ENCODE measurements at places on chromosomes 2 and 18.

GRCh38 chr18:36559149-36559857 is 261.8 kb downstream of the FHOD3 start:
- no peak for DNase-seq

GRCh38 chr2:16166327-16166981 is 226.1 kb downstream of the MYCN start:
- DNase-seq, result no peak

DNA sequence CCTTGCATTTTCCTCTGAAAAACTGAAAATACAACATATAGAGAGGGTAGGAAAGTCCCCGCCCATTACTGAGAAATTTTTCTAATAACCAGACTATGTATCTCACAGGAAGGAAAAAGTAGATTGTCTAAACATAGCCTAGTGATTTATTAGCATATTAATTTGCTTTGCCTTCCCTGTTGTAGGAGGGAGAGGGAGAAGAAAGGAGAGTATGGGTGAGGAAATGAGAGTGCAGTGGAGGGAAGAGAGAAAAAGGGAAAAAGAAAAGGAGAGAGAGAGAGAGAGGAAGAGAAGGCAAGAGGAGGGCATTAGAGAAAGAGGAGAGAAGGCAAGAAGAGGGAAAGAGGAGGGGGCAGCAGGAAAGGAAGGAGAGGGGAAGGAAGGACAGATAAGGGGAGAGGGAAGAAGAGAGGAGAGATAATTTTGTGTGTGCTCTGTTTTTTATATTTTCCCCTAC is 3.6 kb upstream of the KYNU start:
- DNase-seq, result no peak

- no peak for DNase-seq
Measured at GRCh38 chr2:160703648-160704585, 210.3 kb upstream of the RBMS1 start.

GRCh38 chr2:128684523-128684922 is 365.9 kb upstream of the HS6ST1 start:
- no peak for DNase-seq

DNA sequence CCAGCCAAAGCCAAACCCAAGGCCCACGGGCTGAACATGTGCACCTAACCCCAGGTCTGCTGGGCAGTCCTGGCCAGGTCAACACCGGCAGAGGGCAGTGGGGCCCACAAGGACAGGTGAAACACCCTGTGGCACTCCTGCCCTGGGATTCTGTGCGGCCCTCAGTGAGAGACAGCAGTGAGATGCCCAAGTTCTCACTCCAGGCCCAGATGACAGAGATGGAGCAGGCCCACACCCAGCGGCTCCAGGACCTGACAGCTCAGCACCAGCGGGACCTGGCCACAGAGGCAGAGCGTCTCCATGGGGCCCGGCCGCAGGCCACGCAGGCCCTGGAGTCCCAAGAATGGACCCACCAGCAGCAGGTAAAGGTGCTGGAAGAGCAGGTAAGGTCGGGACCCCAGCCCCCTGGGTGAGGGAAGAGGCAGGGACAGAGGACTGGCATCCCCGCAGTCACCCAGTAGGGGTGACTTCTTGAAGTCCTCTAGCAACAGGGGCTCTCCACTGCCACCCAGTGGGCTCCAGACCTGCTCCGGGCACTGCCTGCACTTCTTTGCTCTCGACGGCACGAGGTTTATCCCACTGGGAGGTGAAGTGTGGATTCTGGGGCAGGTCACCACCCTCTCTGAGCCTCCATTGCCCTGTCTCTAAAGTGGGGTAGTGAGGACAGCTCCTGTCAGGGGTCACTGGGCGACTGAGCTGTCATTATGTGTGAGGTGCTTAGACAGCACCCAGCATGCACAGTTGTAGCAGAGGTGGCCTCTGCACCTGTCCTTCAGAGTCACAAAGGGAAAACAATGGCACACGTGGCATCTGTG is 8.8 kb upstream of the SNED1 start:
- no peak for DNase-seq

GRCh38 chr18:48887905-48888772 is 62.6 kb downstream of the SMAD7 start:
- no peak for DNase-seq

- no peak for DNase-seq
Measured at GRCh38 chr2:203685081-203685621, 21.3 kb upstream of the CD28 start.

DNA sequence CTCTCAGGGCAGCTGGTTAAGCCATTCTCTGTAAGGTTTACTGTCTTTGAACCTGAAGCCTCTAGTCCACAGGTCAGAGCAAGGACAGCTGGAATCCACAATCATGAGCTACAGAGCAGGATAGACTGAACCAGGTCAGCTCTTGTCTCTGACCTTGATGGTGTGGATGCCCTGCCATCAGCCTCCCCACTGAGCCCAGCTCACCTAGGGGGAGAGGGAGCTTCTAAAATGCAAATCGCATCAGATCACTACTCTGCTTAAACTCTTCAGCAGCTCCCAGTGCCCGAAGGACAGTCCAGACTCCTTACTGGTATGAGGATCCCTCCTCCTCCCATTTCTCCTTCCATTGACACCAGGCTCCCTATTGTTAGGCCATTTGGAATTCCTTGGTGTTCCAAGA is 255.3 kb upstream of the CCDC68 start:
- DNase-seq, result no peak

GRCh38 chr2:12110074-12110473 is 363.6 kb downstream of the LPIN1 start:
- no peak for DNase-seq

DNA sequence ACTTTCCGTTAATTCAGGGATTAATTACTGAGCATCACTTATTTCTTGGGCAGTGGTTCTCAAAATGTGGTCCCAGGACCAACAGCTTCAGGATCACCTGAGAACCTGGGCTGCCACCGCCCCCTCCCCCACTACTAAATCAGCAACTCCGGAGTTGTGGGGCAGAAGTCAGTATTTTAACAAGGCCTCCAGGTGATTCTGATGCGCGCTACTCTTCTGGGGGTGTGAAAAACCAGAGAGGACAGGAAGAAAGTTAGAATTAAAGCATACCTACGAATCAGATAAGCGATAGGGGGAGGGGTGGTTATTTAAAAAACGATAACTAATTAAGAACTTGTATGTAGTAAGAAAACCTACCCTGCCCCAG is 319 bp downstream of the ZSCAN30 start:
- DNase-seq, result no peak

DNA sequence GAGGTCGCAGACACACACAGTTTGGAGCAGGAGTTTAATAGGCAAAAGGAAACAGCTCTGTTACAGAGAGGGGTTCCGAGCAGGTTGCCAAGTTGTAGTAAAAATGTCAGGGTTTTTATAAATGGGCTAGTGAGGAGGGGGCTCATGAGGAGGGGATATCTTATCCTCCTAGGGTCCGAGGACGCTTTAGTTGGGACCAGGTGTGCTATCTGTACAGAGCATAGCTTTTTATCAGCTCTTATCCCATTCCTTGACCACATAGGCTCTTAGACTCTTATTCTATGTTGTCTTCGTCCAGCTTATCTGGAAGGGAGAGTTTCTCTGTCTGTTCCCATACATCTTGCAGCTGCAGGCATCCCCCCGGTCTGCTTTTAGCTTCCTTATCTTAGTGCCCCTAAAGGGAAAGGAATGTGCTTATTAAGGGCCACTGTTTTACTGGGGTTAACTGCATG is 44.7 kb downstream of the PDK1 start:
- no peak for DNase-seq
